ENCODE measurements at places on chromosomes 7 and 10. TPM values are rescaled to one million over a fixed set of nuclear protein-coding genes. Genes with fewer than 3 reads are reported as not detected.

The CFAP70 gene
- polyA plus RNA-seq, result 28.7 TPM

The CAV2 gene
- polyA plus RNA-seq, result 23.7 TPM

DNA sequence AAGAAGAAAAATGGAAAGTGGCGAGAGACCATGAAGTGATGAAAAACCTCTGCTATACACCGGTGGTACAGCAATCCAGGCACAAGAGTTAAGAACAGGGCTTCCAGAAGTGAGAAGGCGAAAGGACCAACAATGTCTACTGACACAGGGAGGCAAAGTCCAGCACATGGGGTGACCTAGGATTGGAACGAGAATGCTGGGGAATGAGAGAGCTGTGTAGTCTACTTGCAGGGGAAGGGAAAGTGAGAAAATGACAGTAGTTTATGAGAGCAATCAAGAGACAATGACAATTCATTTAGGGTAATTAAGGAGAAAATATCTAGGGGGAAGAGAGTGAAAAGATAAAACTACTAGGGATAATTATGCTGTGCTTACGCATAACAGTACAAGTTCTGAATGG lies 169.2 kb downstream of the SLC25A13 start:
- no peak for DNase-seq

DNA sequence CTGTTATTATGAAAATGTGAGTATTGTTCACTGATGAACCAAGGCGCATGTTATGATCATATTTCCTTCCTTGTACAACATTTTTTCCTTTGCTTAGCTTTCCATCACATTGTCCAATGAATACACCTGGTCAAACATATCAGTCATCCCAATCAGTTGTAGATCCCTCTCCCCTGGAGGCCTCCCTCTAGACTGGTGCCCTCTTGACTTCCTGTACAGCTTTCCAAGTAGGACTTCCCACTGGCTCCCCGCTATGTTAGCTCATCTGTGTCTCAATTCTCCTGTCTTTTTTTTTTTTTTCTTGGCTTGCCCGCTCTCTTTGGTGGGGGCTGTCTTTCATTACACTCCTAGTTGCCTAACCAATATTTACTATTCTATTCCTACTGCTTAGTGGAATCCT lies 214.2 kb upstream of the NPY start:
- DNase-seq, result no peak

The AKR1D1 gene
- polyA plus RNA-seq, result 0.34 TPM

Data from renal pelvis (tissue), 12 donors.